ENCODE measurements at places on chromosomes 5 and 9.

DNA sequence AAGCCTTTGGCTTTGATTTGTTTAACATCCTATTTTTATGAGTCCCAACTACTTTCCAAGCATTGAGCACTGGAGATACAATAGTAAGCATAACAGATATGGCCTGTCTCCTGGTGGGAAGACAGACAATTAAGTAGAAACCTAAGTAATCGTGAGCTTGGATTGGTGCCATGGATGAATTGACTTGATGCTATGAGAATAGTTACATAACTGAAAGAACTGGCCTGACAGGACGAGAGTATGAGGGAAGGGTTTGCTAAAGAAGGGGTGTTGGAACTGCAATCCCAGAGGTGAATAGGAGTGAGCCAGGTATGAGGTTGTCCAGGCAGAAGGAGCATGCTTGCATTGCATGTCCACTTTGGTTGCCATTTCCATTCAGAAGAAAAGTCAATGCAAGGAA lies 52.4 kb downstream of the GPR21 start:
- no peak for DNase-seq

DNA sequence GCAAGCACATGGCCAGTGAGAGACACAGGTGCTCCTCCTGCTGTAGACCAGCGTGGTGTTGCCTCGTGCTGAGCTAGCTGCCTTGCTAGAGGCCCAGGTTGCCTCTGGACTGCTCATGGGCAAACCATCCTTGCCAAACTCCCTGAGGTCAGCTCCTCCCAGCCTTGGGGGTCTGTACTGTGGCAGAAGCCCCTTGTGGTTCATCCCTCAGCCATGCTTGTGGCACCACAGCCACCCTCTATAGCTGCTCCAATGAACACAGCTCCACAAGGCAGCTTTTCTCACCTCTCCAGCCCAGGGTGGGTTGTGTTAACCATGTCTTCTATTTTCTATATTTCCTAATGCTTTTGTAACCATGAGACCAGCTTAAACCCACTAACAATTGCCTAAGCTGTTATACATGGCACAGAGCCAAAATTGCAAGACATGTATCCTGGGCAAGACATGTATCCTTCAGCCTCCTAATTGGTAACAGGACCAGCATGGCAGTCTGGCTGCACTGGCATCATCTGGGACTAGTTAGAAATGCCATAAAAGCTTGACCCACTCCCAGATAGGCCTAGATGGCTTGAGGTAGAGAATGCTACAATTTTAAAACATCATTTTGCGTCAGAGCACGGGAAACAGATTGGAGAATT lies 183.1 kb upstream of the S1PR3 start:
- DNase-seq = no peak

- no peak for DNase-seq
Measured at GRCh38 chr9:94825611-94825958, 99.1 kb downstream of the AOPEP start.

- DNase-seq = no peak
Measured at GRCh38 chr5:178322736-178323540, 90.3 kb upstream of the PHYKPL start.

DNA sequence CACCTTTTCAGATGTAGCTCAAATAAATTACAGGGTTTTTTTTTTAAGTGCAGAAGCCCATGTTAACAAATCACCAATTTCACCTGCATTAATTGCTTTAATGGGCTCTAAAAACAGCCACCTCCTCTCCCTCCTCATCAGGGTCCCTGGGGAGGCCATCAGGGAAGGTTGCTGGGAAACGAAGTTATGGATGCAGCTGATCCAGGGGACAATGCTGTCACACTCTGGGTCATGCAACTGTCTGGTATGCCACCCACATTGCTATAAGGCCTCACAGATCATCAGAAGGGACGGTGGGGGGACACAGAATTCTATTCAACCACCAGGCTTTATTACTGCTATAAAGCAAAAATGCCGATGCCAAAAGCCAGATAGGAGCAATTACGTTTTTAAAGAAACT lies 9.3 kb downstream of the WHRN start:
- no peak for DNase-seq

- DNase-seq = no peak
Measured at GRCh38 chr5:39062530-39062929, 11.7 kb downstream of the RICTOR start.

DNA sequence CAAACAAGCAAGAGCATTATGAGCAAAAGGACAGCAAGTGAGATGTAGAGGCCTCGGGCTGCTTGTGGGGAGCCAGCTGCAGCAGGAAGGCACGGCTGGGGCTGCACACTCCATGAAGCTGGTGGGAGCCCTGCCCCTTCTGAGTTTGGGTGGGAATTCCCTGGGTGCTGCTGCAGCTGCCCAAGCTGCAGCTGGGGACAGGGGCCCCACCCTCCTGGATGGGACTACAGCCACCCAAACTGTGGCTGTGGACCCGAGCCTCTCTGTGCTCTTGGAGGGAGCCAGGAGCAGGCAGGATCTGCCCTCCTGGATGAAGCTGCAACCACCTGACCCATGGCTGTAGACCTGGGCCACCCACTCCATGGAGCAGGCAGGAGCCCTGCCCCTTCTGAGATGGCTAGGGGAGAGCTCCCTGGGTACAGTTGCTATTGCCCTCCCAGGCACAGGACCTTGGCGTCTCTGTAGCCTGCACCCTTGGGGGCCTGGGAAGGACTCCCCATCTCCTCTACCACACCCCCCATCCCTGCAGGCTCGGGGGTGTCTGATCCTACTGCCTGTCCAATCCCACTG lies 159.1 kb downstream of the ERCC6L2 start:
- no peak for DNase-seq

GRCh38 chr9:36492865-36493264 lies 79.8 kb upstream of the MELK start:
- no peak for DNase-seq

- peak; percentile 12 for DNase-seq
Measured at GRCh38 chr9:21505425-21506179, 23.5 kb upstream of the IFNE start.

DNA sequence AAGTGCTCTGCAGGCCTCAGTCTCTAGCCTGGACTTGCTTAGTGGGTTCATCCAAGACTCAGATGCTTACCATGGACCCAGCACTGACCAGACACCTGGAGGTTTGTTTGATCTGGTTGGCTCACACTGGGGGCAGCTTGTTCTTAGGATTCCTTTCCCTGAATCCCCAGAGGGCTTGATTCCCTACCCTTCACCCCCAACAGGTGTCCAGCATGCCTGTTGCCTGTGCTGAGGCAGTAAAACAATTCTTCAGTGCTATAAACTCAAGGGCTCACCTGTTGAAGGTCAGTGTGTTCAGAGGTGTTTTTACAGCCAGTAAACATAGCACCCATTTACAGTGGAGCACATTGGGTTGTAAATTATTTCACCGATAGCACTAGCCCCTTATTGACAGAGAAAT lies 123.8 kb upstream of the KLF4 start:
- DNase-seq = no peak

DNA sequence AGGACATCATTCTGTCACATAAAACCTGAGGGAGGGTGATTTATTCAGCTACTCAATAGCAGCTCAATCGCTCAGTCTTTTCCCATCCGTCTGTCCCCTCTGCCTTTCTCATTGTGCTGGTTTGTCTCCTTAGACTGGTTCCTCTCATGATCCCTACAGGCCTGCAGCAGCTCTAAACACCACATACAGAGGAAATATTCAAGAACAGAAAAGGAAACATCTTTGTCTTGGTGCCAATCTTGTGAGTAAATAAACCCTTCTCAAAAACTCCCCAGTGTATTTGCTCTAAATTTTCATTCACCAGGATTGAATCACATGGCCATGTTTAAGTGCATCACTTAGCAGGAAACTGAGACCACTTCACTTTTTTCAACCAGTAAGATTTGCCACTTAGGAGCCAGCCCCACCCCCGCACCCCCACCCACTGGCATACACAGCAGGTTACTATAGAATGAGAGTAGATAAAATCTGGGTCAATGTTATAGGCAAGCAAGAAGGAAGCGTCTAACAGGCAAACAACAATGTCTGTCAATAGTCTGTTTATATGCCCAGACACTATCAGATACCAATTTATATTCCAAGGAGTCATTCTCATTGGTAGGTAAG lies 895.5 kb upstream of the DMAC1 start:
- DNase-seq = no peak

DNA sequence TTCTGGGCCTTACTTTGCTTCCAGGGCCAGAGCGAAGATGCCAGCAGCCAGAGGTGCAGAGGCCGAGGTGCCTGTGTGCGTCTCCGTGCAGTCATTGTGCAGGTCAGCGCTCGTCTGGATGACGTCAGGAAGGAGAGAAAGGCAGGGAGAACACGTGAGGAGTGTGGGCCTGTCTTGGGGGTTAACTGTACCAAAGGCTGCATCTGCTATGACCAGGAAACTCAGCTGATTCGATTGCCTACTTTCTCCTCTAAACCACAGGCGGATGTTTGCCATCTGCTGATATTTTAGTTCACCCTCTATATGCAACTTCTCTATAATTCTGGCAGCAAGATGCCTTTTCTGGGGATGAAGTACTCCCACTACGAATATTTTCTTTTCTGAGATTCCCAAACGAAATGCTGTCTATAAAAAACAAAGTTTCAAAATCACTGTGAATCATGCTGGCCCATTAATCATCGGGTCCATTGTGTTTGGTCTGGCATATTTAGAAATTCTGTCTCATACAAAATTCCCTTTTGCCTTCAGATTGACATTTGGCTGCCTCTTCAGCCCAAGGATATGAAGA lies 24.8 kb downstream of the PCSK1 start:
- DNase-seq = no peak

DNA sequence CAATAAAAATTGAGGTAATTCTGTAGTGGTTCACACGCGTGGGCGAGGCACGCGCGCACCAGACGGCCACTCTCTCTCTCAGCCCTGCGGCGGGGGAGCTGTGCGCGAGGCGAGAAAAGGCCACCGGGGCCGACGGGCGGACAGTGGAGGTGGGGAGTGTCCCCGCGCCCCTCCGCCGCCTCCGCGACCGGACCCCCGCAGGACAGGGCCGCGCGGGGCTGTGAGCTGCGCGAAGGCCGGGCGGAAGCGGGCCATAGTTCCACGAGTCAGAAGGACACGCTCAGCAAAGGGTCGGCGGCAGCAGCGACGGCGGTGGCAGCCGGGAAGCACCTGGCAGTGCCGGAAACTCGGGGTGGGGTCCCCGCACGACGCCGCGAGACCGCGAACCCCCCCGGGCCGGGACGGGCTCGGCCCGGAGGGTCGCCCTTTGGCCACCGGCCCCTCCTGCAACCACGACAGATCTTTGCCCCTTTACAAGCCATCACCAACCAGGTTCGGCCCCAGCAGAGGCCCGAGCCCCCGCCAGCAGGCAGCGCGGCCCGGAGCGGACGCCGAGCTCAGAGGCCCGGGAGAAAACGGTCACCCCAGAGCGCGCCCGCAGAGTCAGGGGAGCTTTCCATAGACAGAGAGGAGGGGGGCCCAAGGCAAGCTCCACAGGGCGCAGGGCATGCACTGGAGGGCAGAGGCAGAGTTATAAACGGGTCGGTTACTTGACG lies 60.9 kb downstream of the ZNF354C start:
- no peak for DNase-seq

GRCh38 chr5:60036192-60036938 lies 142.8 kb upstream of the PDE4D start:
- no peak for DNase-seq

- no peak for DNase-seq
Measured at GRCh38 chr9:126430124-126430523, 103.5 kb downstream of the MVB12B start.

- DNase-seq = no peak
Measured at GRCh38 chr5:74279244-74279643, 361.3 kb downstream of the ENC1 start.

DNA sequence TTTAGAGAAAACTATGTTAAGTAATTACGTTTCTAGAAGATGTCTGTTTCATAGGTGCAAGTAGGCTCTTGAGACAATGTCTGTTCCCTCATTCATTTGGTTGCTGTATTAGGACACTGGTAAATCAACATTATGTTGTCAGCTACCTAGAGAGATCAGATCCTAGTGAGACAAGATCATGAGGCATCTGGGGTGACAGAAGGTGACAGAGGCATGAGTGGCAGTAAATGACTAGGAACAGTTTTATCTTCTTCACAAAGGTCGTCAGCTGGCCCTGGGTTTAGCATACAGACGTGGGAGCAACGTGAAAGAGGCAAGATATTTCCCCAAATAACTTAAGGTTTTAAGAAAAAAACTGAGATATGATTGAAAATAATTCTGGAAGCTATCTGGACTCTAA lies 1926.3 kb upstream of the WWC1 start:
- DNase-seq = no peak

DNA sequence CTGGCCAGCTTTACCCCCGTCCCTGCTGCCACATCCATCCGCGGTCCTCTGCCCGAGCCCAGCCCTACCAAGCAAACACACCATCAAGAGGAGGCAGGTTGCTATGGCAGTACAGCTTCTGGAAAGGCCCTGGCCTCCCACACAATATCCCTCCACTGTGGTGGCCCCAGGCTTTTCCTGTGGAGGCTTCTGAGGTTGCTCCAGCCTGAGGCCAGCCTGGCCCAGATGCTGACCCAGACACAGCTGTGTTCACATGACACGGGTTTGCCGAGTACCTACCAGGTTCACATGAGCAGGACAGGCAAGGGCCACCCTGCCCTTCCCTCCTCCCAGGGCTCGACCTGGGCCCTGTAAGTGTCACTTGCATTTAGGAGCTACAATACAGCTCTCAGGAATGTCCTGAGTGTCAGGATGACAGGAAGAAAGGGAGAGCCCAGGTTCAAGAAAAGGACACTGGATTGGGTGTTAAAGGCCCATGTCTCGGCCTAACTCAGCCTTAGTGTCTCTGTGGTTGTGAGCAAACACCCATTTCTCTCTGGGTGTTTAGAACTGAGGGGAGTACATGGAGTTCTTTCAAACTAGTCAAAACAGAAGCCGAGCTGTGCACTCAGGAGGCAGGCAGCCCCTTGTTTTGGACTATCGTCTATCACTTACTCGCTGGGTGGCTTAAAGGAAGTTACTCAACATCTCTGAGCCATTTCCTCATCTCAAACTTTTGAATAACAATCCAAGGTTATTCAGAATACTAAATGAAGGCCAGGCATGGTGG lies 40.2 kb downstream of the NAIF1 start:
- no peak for DNase-seq

DNA sequence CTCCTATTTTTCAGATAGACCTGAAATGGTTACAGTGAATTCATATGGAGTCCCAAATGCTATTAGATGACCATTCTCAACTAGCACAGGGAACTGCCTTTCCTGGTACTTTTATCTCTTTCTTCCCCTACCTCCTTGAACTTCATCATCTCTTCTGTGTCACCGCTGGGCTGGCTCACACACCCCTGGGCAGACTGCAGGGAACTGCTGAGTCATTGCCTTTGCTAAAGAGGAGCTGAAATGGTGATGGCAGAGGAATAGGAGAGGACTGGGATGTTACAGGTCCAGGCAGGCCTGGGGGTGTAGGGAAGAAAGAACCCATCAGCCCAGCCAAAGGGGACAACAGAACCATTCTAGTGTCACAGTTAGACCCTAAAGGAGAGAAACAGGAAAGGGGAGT lies 322.3 kb downstream of the ASTN2 start:
- DNase-seq = peak; percentile 5

GRCh38 chr5:138972836-138973235 lies 97.7 kb upstream of the LRRTM2 start:
- no peak for DNase-seq

- no peak for DNase-seq
Measured at GRCh38 chr9:132546148-132547051, 36.0 kb upstream of the BARHL1 start.

GRCh38 chr5:36889264-36889663 lies 12.7 kb downstream of the NIPBL start:
- DNase-seq = no peak

All from kidney epithelial cell (primary cell).